ENCODE measurements at places on chromosomes 6 and 20.

DNA sequence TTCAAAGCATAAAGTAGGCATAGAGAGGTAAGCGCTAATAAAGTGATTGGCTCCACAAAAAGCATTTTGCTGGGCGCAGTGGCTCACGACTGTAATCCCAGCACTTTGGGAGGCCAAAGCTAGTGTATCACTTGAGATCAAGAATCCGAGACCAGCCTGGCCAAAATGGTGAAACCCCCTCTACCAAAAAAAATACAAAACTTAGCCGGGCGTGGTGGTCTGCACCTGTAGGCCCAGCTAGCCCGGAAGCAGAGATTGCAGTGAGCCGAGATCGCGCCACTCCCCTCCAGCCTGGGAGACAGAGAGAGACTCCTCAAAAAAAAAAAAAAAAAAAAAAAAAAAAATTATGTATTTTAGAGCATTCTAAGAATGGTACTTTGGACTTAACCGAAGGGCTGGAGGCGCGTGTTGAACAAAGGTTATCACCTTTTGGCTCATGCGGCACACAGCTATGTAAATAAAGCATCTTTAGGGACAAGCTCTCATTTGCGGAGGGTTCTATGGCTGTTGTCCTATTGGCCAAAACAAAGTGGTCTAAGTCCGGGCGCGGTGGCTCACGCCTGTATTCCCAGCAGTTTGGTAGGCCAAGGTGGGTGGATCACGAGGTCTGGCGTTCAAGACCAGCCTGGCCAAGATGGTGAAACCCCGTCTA, 17.4 kb downstream of the HFE start:
- DNase-seq: peak; percentile 28

DNA sequence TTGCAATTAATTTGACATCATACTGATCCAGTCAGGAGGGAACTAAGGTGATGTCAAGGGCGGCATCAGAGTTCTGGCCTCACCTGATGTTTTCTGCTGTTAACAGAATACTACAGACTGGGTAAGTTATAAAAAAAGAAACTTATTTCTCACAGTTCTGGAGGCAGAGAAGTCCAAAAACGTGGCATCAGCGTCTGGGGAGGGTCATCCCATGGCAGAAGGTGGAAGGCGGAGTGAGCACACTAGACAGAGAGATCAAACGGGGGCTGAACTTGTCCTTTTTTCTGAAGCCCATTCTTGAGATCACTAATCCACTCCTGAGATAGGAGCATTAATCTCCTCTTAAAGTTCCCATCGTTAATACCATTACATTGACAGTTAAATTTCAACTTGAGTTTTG, 3.3 kb upstream of the MTCH1 start:
- no peak for DNase-seq

DNA sequence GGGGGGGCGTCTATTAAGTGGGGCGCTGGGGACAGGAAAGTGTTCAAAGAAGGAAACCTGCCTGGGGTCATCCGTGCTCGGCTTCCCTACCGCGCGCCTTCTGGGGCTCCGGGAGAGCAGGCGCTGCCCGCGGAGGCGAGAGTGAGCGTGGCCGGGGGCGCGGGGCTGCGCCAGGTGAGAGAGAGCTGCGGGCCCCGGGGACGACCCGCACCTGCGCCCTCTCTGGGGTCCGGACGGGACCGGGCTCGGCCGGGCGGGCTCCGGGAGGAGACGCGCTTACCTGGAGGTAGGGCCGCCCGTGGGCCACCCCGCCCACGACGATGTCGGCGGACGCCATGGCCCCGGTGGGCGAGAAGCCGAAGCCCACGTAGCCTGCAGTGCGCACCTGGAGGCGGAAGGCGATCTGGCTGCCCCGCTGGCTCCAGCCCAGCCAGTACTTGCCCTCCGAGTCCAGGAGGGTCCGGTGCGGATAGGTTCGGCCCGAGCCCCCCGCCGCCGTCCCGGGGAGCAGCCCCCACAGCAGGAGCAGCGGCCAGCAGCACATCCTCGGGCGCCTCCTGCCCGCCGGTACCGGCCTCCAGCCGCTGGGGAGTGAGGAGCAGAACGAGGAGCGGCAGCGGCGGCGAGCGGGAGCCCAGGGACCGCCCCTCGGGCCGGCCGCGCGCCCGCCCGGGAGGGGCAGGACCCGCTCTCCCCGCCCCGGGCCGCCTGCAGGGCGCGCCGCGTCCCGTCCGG, at the start of gene MOXD1:
TSS of gene MOXD1 (minus strand) at position 593 of the 735 bp plus-strand sequence. CDS start at position 544, 49 bp downstream.
- peak; percentile 56 for DNase-seq

DNA sequence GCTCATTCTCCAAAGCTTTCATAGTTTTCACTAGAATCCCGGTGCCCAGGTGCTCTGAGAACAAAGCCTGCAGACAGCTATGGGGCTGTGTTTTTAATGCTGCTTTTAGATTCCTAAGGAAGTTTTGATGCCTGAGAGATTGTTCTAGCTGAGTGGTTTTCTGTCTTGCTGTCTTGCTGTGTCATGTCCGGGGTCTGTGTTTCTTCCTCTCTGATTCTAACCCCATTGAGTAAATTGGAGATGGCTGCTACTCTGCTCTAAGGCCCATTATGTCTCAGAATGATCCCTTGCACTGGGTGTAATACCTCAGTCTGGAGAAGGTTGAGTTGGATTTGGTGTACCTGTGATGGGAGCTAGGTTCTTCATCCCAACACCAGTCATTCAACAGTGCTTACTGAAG, 63.4 kb downstream of the ARID1B start:
- no peak for DNase-seq

- peak; percentile 74 for DNase-seq
Observed at GRCh38 chr20:53865901-53866793, 204.2 kb downstream of the BCAS1 start.
